ENCODE measurements at places on chromosomes 1 and 21. TPM values are rescaled to one million over a fixed set of nuclear protein-coding genes. Genes with fewer than 3 reads are reported as not detected.

The CYP2J2 gene
- 61.6 TPM for total RNA-seq

- DNase-seq: no peak
Measured at GRCh38 chr1:192550922-192551534, 24.5 kb upstream of the RGS1 start.

GRCh38 chr1:225996946-225997545 lies 2.1 kb downstream of the SDE2 start:
- DNase-seq: no peak

GRCh38 chr1:207071426-207071825 lies 17.2 kb upstream of the C4BPB start:
- DNase-seq: no peak

GRCh38 chr1:164918140-164918539 lies 359.2 kb downstream of the PBX1 start:
- no peak for DNase-seq

DNA sequence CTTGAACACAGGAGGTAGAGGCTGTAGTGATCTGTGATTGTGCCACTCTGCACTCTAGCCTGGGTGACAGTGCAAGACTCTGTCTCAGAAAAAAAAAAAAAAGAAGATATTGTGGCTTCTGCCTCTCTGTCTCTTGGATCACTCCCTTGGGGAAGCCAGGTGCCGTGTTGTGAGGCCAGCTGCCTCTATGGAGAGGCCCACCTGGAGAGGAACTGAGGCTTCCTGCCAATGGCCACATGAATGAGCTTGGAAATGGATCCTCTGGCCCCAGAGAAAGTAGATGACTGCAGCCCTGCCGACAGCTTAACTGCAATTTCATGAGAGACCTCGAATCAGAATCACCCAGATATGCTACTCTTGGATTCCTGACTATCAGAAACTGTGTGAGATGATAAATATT lies 19.7 kb upstream of the AK2 start:
- DNase-seq: no peak

GRCh38 chr1:119435052-119435451 lies 20.1 kb downstream of the HSD3B2 start:
- no peak for DNase-seq

DNA sequence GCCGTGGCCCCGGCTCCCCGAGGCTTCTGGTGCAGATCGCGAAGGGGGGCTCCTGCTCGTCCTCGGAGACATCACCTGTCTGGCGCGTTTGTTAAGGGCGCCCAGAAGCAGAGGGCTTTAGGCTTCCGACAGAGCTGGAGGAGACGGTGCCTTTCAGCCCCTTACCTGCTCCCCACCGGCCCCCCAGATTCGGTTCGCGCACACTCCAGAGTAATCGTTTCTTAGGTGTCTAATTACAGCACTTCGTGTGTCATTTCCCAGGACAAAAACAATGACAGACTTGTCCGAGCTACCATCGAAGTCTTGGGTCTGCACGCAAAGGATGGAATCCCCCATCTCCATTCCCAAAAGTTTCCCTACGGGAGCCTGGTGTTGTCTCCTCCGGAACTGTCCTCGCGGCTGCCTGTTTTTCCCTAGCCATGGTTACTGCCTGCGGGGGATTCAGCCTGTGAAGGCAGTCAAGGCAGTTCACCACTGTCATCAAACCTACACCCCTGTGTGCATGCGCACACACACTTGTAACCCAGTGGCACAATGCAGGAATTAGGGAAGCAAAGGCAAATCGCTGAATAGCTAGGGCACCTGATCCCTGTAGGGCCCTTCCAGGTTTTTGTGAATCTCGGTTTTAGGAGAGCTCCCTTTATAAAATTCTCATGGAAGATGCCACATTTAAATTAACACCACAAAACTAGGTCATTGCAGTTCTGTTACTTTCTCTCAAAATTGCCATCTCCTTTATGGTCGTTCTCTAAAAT lies 738 bp upstream of the CDC42BPA start:
- peak; percentile 40 for DNase-seq

Measured in left colon (tissue), 2 donors.